RKO (cell line): ENCODE measurements at places on chromosomes 3 and 15.

DNA sequence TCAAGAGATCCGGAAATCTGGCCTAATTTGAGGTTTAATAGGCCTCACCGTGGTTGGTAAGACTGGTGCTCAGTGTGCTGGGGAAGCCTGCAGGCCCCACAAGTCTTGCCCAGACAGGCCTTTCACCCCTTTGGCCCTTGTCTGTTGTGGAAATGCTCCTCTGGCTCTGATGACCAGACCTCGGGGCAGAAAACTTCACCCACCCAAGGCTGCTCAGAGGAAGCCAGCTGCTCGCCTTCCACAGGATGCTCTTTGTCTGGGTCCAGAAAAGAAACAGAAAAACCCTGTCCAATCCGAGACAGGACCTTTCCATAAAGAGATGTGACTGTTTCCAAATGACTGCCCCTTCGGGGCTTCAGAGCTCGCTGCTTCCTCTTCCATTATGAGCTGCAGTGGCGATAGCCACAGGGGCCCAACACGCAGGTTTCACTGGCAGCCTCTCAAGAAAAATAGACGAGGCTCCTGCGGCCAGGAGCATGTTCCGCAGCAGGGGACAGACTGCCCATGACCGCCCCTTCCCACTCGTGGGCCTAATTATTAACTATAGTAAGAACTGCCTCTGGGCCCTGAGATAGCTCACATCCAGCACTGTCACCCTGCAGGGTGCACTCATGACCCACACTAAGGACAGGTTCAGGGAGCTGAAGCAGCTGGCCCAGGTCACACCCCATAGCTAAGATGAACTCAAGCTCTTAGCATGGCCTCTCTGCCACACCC, 6.8 kb upstream of the SNX22 start:
- no peak for DNase-seq

DNA sequence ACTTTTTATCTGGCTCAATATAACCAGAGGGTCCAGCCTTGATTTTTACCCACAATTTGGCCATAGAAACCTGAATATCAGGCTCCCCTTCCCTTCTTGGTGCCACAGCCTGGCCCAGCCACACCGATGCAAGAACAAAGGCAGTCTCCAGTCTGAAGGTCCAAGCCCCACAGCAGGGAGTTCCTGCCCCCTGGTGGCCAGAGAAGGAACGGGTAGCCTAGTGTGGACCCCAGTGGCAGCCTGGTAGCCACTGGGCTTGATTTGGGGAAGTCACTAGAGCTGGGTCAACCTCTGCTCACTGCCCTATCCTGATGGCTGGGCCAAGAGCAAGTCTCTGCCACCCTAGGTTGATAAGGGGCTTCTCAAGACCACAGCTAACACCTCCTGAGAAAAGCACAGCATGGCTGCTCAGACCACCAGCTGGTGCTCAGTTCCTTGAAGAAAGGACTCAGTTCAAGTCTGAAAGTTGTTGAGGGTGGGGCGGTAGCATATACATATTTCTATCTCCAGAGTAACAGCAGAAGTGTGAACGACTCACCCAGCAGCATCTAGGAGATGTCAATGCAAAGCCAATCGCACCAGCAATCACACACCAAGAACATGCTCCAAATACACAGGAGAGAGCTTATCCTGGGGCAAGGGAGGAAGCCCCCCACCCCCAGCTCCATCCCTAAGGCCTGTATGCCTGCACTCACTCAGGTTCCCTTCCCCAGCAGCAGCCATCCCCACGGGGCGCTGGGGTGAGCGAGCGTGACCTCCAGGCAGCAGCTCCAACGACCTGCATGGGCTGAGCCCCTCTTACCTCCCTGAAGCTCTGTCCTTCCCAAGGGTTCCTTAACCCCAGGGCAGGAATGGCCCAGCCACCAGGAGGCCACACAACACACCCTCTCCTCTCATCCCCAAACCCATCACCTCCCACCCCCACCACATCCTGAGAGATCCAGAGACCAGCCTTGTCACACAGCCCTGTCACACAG, 7.6 kb downstream of the PFKFB4 start:
- DNase-seq, result peak; percentile 76

- peak; percentile 35 for DNase-seq
Observed at GRCh38 chr15:60591496-60592370, 112.8 kb upstream of the ICE2 start.

GRCh38 chr3:131812433-131812832, 222.4 kb downstream of the CPNE4 start:
- no peak for DNase-seq

DNA sequence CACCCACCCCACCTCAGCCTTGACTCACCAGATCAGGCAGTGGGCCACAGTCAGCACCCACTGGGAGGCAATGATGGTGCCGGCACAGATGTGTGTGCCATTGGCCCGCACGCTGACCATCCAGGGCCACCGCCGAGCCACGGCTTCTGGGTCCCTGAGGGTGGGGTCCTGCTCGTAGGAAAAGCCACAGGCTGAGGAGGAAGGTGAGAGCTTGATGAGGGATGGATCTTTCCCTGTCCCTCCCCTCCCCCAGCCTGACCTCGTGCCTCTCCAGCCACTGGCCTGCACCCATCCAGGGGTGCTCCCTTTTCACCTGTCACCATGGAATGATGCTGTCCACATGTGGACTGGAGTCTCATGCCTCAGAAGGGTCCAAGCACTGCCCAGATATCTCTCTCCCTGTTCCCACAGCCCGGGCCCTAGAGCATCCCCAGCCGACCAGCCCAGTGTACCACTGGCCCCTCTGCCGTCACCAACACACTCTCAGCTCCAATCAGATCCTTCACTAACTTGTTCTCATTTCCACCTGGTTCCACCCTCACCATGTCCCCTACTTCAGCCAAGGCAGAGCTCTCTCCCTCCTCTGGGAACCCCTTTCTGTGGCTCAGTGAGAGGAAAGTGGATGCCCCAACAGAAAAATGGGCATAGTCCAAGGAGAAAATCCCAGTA, 2.0 kb downstream of the PRSS50 start:
- DNase-seq, result no peak

- DNase-seq, result peak; percentile 80
Observed at GRCh38 chr3:20225769-20226168, 39.8 kb upstream of the SGO1 start.

DNA sequence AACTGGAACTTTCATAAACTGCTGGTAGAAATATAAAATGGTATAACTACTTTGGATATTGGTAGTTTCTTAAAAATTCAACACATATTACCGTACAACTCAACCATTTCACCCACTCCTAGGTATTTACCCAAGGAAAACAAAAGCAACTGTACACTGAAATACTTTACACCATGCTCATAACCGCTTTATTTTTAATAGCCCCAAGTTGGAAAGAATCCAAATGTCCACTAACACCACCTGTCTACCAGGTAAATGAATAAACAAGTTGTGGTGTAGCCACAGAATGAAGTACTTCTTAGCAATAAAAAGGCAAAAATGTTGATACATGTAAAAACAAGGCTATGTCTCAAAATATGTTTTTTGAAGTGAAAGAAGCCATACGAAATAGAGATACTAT, 215.9 kb upstream of the PEX5L start:
- DNase-seq, result no peak

- no peak for DNase-seq
Observed at GRCh38 chr3:169430707-169431404, 232.7 kb downstream of the MECOM start.

DNA sequence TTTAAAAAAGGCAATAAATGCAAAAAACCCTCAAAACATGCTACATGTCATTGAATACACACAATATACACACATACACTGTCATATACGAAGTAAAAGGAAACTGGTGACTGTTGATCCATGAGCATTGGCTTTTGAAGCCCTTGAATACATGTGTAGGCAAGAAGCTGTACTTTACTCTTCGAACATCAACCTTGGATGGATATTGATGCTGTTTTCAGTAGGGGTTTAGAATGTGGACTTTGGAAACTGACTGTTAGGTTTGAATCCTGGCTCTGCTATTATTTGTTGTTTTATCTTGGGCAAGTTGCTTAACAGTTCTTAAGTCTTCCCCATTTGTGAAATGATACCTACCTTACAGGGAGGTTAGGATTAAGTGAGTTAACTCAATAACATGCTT, 30.5 kb downstream of the RNF13 start:
- DNase-seq, result no peak

DNA sequence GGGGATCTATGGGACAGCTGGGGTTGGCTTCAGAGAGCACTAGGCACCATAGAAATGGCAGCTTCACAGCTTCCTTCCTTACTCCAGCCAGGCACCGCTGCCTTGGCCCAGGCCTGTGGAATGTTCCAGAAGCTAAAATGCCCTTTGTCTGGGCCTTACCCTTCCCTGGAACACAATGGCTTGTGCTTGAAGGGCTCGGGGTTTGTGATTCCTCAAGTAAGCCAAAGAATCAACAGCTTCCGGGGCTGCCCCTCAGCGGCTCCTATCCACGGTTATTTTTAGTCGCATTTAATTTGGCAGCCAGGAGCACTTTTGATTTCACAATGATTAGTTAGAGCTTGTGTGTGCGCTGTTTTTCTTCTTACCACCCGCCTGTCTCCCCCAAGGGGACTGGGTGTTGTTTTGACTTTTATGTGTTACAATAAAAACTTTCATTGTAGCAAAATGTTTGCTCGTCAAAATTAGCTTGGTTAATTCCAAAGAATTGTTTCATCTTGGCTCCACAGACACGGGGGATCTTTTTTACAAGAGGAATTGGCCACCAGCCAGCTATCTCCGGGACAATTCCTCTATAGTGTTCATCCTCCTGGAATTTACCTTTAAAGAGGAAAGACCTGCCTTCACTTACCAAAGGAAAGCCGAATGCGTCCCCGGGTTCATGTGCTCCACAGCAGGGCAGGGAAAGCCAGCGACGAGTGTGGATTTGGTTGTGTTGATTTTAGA, 73.8 kb downstream of the TLE3 start:
- DNase-seq, result no peak

DNA sequence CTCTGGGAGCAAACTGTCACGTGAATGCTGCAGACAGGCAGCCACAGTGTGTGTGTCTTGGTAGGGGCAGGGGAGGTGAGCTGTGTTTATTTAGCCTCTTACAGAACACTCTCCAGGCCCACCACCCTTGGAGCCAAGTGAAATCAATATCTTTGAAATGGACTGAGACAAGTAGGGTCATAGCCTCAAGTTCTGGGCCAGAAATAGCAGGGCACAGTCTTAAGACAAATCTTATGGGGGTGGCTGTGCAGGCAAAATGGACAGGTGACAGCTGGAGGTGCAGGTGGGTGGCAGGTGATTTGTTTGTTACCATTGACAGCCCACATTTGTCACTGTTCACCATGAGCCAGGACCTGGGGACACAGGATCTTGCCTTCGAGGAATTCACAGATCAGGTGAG, 93.6 kb upstream of the NMNAT3 start:
- DNase-seq, result no peak

- DNase-seq, result no peak
Observed at GRCh38 chr3:30548600-30548999, 57.8 kb upstream of the TGFBR2 start.

DNA sequence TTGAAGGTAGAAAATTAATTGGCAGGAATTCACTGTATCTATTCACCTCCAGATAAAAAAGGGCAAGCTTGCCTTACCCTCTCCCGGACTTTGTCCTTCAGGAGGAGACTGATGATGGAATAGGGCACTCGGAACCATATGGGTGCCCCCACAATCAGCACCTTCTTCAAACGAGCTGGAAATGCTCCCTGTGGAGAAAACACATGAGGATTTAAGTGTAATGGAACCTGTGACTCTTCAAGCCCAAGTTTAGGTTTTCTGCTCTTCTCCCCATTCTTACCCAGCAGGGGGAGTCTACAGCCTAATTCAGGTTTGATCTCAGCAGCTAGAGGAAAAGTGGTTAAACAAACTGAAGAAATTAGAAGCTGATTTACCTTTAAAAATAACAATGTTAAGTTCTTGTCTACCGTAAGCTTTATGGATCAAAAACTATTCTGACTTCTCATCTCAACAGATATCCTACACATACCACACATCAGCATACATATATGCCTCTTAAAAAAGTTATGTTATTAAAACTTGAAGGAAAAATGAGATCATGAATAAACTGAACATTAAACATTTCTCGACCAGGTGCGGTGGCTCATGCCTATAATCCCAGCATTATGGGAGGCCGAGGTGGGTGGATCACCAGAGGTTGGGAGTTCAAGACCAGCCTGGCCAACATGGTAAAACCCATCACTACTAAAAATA, 57.5 kb upstream of the SIN3A start:
- peak; percentile 67 for DNase-seq

DNA sequence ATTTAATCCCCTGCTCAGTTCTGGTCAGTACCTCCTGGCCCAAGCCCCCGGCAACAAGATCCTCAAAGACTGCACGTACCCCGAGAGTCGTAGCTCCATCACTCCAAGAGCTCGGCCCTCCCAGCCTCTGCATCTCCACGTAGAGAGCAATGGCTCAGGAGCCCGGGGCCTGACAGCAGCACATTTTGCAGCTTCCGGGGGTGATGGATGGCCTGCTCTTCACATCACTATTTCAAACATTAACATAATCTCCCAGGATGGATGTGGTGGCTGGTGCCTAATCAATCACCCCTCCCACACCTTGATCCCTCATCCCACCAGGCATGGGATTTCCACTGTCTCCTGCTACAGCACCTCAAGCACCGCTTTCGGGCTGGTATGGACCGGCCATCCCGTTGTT, 28.1 kb downstream of the CACNA2D2 start:
- no peak for DNase-seq

- DNase-seq, result no peak
Observed at GRCh38 chr15:23793191-23793680, 106.1 kb upstream of the NDN start.

GRCh38 chr3:93910097-93910496, 63.6 kb downstream of the PROS1 start:
- no peak for DNase-seq

DNA sequence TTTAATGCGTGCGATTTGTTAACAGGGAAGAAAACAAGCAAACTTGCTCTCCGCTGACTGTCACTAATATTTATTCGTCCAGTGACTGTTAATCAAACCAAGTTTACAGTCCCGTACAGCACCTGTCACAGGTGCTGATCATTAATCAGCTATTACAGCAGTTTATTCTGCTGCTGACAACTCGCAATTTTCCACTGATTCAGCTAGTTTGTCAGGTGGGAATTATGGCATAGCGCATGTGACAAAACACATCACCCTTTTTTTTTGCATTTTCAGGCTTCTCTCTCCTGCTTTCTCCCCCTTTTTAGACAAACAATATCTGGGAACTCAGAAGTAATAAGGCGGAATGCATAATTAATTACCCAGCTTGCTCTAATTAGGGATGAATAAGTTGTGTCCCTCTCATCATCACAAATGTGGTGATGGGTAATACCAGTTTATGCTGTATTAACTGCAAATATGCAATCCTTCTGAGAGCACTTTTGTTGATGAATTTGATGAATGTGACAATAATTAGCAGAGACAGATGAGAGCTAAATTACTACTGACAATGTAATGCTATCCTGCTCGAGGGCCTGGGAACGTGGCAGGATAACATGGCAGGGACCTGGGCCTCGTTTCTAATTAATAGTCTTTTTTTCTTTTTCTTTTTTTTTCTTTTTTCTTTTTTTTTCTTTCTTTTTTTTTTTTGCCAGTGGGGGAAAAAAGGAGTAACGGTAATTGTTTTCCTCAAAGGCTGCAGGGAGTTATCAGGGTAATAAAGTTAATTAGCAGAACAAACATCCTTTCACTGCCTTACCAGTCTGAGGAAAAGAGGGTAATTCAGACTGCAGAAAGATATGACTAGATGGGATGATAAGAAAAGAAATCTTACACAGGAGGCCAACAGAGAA, 150.3 kb upstream of the SOX2 start:
- DNase-seq, result no peak
